ENCODE measurements at places on chromosomes 1 and 21. TPM values are rescaled to one million over a fixed set of nuclear protein-coding genes. Genes with fewer than 3 reads are reported as not detected.

DNA sequence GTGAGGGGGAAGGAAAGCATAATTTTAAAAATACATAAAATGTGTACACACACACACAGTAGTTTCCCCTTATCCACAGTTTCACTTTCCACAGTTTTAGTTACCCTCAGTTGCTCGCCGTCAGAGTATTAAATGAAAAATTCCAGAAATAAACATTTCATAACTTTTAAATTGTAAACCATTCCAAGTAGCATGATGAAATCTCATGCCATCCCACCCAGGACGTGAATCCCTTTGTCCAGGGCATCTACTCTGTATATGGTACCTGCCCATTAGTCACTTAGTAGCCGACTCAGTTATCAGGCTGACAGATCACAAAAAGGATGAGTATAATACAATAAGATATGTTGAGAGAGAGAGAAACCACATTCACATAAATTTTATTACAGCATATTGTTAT lies 36.2 kb downstream of the EPS15 start:
- DNase-seq: no peak

DNA sequence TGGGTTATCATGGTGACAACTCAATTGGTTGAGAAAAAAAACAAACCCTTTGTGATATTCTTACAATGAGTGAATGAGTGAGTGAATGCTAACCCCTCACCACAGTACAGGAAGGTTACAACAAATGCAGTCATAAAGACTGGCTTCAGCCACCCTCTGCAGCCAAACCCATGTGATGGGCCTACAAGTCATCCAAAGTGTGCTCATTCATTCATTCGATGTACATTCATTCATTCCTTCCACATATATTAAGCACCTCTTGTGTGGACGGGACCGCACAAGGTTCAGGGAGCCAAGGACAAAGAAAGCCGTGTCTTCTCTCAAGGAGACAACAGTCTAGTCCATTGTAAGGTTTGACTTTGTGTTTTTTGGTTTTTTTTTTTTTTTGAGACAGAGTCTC lies 49.4 kb downstream of the WDR4 start:
- no peak for DNase-seq

GRCh38 chr1:47399138-47399845 lies 16.8 kb upstream of the FOXE3 start:
- no peak for DNase-seq

GRCh38 chr1:18411321-18411720 lies 69.4 kb upstream of the KLHDC7A start:
- no peak for DNase-seq

DNA sequence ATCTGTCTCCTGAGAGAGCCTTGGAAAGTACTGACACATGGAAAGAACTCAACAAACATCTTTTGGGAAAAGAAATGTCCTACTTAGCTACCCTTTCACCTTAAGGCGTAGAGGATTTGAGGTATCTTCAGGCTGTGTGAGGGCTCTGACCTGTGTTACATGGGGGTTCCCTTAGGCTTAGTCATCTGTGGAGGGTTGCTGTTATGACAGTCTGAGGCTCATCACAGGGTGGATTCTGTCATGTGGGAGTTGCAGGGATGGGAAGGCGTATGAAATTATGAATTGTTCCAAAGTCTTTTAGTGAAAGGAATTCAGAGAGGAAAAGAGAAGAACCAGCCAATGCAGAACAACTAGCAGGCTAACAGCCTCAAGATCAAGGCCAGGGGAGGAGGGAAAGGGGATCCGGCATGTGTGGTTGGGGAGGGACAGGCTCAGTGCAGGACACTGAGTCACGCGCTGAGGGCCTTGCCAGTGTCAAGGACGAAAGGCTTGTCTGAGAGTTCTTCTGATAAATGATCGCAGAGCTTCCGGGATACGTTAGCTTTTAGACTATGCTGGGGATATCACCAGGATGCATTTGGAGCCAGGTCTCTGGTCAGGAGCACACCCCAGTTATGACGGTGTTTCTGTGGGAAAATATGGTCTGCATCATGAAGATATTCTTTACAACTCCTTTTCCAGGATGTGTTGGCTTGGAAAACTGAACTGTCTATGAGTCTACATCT lies 24.6 kb upstream of the PLA2G2C start:
- no peak for DNase-seq

GRCh38 chr1:212158912-212159796 lies 123.6 kb downstream of the DTL start:
- DNase-seq: no peak

DNA sequence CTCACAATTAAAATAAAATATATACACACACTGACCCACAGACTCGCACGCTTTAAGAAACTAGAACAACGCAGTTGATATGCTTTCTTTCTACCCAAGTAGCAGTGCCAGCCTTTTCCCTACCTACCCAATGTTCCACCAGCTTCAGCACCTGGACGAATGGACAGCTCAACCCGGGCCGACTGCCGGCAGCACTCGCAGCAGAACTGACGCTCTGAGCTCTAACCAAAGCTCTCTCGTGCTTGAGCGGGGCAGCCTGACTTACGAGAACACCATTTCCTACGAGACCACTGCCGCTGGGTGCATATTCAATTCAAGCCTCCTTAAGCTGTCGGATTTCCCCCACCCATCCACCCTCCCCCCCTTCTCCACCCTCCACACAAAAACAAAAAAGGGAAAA lies 127.4 kb upstream of the DPYD start:
- peak; percentile 75 for DNase-seq

- no peak for DNase-seq
Measured at GRCh38 chr1:183567584-183567983, 22.7 kb downstream of the NCF2 start.

GRCh38 chr1:42940851-42941639 lies 17.6 kb downstream of the SLC2A1 start:
- DNase-seq: no peak

DNA sequence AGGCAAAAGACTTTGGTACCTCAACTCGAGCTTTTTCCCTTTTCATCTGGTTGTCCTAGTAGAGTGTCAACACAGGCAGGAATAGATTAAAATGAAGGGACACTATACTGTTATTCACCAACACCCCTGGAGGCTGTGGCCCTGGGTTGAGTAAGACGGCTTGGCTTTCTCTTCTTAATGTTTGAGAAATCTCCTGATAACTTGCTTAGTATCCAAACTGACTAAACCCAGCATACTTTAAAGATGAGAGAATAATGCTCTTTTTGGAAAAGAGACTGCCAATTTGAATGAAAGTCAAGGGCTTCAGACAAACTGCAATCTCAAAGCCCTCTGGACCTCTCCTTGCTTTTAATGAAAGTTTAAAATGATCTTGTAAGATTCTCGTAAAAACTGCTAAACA lies 2.6 kb upstream of the SLC30A1 start:
- no peak for DNase-seq

- peak; percentile 39 for DNase-seq
Measured at GRCh38 chr1:241972703-241973369, 15.3 kb downstream of the BECN2 start.

DNA sequence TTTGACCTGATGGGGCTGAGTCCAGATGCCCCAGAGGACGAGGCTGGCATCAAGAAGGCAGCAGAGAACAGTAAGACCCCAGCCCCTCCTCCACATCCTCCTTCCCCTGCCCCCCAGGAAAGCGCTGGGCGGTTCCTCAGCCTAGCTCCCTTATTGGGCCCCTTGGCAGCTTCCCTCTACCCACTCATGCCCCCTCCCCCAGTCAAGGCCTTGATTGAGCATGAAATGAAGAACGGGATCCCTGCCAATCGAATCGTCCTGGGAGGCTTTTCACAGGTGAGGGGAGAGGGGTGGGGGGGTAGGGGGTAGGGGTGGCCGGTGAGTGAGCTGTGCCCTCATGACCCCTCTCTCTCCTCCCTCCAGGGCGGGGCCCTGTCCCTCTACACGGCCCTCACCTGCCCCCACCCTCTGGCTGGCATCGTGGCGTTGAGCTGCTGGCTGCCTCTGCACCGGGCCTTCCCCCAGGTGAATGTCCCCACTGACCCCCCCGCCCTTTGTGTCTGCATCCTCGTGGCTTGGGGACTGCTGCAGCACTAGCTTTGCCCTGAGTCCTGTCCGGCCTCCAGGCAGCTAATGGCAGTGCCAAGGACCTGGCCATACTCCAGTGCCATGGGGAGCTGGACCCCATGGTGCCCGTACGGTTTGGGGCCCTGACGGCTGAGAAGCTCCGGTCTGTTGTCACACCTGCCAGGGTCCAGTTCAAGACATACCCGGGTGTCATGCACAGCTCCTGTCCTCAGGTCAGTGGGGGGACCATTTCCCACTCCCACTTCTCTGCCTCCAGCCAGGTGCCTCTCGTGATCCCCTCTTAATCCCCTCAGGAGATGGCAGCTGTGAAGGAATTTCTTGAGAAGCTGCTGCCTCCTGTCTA lies 3.2 kb downstream of the LYPLA2 start:
- no peak for DNase-seq

GRCh38 chr1:112056354-112056753 lies 66.9 kb upstream of the KCND3 start:
- DNase-seq: no peak

- DNase-seq: no peak
Measured at GRCh38 chr1:61779231-61779630, 37.0 kb downstream of the PATJ start.

- no peak for DNase-seq
Measured at GRCh38 chr1:216914974-216915373, 191.7 kb upstream of the ESRRG start.

GRCh38 chr21:38363693-38364092 lies 106.9 kb downstream of the KCNJ15 start:
- no peak for DNase-seq

GRCh38 chr1:170660871-170661645 lies 2.9 kb upstream of the PRRX1 start:
- no peak for DNase-seq

DNA sequence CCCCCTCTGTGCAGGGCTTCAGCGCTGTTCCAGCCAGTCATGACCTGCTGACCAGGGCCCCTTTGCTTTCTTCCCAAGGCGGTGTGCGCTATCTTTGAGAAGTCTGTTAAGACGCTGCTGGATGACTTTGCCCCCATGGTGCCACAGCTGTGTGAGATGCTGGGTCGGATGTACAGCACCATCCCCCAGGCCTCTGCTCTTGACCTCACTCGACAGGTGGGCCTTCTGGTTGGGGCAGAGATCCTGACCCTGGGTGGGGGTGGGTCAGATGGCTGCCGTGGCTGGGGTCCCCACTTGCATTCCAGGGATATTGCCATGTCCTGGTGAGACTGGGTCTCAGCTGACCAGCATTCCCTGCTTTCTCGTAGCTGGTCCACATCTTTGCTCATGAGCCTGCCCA lies 9.0 kb upstream of the DPH2 start:
- DNase-seq: no peak

GRCh38 chr1:171811672-171812071 lies 29.6 kb upstream of the DNM3 start:
- no peak for DNase-seq

DNA sequence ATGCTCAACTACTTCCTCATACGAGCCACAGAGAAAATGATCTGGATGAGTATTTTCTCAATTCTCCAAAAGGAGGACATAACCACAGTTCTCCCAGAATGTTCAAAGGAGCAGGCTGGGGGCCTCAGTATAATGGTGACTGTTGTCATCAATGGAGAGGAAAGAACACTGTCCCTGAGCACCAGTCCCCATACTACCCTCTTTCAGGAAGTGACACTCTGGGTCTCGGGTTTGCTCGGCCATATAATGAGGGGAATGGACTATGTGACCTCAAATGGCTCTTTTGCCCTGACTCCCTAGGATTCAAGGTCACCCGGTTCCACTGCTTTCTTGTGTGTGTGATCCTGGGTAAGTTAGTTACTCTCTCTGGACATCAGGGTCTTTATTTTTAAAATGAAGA lies 22.8 kb downstream of the SLC9A1 start:
- DNase-seq: no peak

DNA sequence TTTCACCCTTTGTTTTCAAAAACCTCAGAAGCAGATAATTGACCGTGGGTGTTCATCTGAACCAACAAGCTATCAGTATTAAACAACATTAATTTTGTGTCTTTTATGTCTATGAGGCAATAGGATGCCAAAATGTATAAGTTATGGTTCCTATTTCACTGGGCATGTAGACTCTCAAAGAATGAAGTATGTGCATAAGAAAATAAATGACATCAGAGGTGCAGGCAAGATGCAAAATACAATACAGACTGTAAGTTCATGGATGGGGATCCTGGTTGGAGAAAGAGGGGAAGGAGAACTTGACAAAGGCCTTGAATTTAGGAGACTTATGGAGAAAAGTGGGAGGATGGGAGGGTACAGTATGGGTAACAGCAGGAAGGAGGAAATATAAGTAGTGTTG lies 23.4 kb upstream of the POU2F1 start:
- no peak for DNase-seq

Gene BTBD19
- polyA plus RNA-seq: 22.3 TPM

Gene NPL
- polyA plus RNA-seq: 8.5 TPM

Gene LCE3D
- polyA plus RNA-seq: not detected

Gene LRRC38
- polyA plus RNA-seq: not detected

Gene FCRL4
- not detected for polyA plus RNA-seq

Gene DCST1
- 0.61 TPM for polyA plus RNA-seq

Gene RSPH1
- 17.4 TPM for polyA plus RNA-seq

Gene CAPN2
- 169 TPM for polyA plus RNA-seq

Gene WLS
- polyA plus RNA-seq: 112 TPM

Gene SEMA4A
- 25.4 TPM for polyA plus RNA-seq

Gene TCHH
- polyA plus RNA-seq: 0.21 TPM

Gene MYOG
- polyA plus RNA-seq: 20.2 TPM

Gene FCMR
- polyA plus RNA-seq: 3.5 TPM

Gene GUCA2B
- polyA plus RNA-seq: not detected

Gene DDX59
- 39.2 TPM for polyA plus RNA-seq

Gene DISC1
- polyA plus RNA-seq: 10.7 TPM
